Activated CD4-positive, alpha-beta T cell treated with anti-CD3 and anti-CD28 coated beads, Interleukin-2, amount 10 ng/mL, durations not matched to agents 24 days and 14 days (primary cell): ENCODE measurements at places on chromosomes 2 and 18. TPM values are rescaled to one million over a fixed set of nuclear protein-coding genes. Genes with fewer than 3 reads are reported as not detected.
A peak's percentile ranks its signal among the peaks of the same experiment; 100 is the strongest.

- no peak for DNase-seq
Measured at GRCh38 chr2:137980459-137980858, 16.2 kb downstream of the HNMT start.

DNA sequence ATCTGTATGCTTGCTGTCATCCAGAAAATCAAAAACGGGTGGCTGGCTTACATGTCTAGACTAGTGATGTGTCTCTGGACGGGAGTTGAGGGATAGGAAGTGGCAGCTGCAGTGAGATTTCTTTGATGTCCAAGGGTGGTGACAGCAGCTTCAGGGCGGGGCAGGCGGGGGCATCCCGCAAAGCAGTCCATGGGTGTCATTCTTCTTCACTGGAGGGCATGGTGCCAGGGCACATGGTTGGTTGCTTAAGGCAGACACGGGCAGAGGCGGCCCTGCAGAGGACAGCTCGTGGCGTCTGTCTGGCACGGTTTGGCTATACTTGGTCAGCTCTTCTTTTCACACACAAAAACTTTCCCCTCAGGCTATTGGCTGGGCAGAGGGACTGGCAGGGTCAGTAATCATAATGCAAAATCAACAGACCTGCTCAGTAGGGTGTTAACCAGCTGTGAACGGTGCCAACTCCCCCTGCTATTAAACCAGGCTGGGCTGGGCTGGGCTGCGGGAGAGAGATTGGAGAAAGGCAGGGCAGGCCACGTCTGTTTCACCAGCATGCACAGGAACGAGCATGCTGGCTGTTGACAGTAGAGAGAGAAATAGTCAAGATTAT is 63.7 kb downstream of the COL4A3 start:
- DNase-seq, result no peak

- no peak for DNase-seq
Measured at GRCh38 chr2:44548221-44549098, 186.7 kb downstream of the CAMKMT start.

DNA sequence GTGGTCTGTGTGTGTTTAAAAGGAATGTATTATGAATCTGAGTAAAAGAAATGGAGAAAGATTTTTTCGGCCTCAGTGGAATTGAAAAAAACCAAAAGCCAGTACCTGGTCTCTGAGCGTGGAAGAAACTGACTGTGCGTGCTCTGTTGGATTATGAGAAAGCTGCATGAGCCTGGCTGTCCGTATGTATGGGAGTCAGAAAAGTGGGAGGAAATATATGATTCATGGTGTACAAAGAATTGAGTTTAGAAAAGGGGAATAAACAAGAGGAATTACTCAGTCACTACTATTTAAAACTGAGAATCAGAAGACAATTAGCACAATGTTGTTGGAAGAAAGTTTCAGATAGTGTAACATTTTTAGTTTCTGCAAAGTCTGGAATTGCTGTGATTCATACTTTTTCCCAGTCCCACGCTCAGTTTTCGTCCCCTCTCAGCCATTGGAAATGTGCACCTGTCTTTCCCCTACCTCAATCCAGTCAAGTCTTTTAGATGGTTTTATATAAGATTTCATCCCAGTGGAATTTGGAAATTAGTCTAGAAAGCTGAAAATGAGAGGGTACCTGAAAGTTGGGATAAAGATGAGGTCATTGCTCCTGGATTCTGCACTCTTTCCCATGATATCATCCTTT is 66.4 kb upstream of the CHMP1B start:
- no peak for DNase-seq

GRCh38 chr2:39781697-39782096 is 2.6 kb upstream of the THUMPD2 start:
- DNase-seq, result no peak

GRCh38 chr2:128300151-128301020 is 18.3 kb downstream of the HS6ST1 start:
- no peak for DNase-seq

GRCh38 chr2:48253301-48253700 is 276.7 kb upstream of the STON1 start:
- no peak for DNase-seq

- DNase-seq, result no peak
Measured at GRCh38 chr2:182055993-182056392, 70.3 kb downstream of the PPP1R1C start.

GRCh38 chr18:75408554-75409506 is 18.7 kb downstream of the SMIM21 start:
- DNase-seq, result peak; percentile 59

GRCh38 chr18:60259052-60259681 is 113.4 kb downstream of the MC4R start:
- DNase-seq, result no peak

- no peak for DNase-seq
Measured at GRCh38 chr2:43041173-43041591, 185.2 kb downstream of the ZFP36L2 start.

DNA sequence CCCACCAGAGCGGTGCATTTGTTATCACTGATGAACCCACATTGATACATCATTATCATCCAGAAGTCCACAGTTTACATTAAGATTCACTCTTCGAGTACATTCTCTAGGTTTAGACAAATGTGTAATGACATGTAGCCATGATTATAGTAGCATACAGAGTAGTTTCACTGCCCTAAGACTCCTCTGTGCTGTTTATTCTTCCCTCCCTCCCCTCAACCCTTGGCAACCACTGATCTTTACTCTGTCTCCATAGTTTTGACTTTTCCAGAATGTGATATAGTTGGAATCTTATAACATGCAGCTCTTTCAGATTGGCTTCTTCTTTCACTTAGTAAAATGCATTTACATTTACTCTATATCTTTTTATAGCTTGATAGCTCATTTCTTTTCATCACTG is 31.2 kb upstream of the GREB1L start:
- no peak for DNase-seq

GRCh38 chr18:45334191-45334590 is 281.1 kb upstream of the SLC14A2 start:
- DNase-seq, result no peak

DNA sequence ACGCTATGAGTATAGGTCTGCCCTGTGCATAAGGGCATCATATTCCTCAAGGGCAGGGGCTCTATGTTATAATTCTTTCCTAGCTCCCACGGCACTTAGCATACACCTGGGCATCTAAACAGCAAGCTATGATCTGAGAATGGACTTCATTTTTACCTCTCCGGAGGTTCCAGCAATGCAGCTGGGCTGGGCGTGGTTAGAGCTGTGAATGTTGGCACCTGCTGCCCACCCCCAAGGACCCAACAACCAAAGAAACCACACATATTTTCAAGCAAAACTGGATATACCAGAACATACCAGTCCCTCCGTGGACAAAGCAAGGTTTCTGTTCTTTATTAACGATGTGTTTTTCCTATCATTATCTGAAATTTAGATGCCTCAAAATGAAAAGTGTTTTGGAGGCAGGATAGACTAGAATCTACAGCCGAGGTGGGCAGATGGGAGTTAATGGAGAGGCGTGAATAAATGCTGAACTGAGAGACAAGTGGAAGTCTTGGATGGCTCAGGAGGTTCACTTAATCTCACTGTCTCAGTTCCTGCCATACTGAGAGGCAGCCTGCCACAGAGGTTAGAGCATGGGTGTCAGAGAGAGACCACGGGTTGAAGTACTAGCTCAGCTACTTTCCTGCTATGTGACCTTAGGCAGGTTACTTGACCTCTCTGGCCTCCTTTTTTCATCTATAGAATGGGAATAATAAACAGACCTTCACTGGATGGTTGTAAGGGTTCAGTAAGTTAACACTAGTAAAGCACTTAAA is 186.6 kb upstream of the SMAD2 start:
- no peak for DNase-seq

- no peak for DNase-seq
Measured at GRCh38 chr2:78994789-78995188, 30.7 kb upstream of the REG3G start.

DNA sequence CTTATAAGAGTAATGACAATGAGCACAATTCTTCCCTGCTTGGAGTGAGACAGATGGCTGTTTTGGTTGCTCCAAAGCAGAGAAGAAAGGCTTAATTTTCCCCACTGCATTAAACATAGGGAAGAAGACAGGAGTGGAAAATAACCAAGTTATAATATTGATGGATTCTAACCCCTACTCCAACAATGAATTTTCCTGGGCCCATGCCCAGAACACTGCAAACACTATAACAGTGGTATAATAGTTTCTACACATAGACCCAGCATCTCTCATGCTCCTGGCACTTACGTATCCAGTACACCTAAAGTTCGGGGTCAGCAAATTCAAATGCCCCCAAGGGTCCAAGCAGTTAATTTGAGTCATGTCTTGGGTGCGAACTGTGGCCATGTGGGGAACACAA is 613.4 kb downstream of the PLCL1 start:
- no peak for DNase-seq

DNA sequence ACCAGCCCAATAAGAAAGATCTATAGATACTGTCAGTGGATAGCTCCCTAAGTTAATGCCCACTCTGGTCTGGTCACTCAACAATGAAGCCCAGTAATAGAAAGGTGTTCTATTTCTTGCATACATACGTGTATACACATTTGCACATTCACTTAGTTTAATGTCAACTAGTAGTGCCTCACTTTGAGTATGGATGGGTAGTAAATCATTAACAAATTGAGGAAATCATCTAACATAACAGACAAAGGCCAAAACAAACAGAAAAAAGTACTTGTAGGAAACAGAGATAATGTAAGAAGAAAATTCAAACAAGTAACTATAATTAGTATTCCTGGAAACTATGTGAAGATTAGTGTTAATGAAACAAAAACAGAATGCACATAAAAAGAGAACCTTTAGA is 13.3 kb upstream of the CCDC195 start:
- no peak for DNase-seq

DNA sequence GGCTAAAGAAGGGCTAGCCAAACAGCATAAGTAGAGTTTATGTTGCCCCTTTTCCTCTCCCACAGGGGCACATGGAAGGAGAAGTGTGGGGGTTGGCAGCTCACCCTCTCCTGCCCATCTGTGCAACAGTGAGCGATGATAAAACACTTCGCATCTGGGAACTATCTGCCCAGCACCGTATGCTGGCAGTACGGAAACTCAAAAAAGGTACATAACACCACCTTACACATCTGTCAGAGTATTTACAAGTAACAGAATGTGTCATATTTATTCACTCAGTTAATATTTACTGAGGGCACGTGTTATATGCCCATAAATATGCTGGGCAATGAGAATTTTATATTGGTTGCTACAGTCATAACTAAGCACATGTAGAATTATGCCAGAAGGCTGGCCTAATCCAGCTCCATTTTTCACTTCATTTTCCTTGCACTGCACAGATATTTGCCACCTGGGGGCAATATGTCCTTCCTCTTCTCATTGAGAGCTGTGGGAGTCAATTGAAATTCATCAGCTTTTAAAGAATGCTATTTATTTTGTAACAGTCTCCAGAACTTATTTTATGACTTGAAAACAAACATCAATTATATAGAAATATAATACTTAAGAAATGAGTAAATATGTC is 150.6 kb downstream of the RTN4 start:
- no peak for DNase-seq

- DNase-seq, result no peak
Measured at GRCh38 chr2:140880573-140880972, 1250.2 kb downstream of the LRP1B start.

GRCh38 chr18:49648811-49649210 is 87.0 kb downstream of the LIPG start:
- no peak for DNase-seq

DNA sequence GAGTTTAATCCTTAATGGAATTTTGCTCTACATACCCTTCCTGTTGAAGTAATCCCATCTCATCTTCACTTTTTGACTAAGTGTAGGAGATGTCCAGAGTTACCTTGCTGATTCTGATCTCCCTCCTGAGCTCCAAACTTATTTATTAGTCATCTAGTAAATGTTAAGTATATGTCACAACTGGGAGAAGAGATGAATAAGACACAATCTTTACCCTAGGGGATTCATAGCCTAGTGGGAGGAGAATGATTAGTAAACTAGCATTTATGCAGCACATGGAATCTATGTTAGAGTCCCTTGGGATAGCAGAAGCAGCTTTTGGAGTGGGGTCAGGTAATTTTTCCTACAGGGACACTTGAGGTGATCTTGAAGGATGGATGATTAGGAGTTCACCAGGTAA is 20.7 kb downstream of the ACVR2A start:
- DNase-seq, result no peak

- DNase-seq, result no peak
Measured at GRCh38 chr2:127233710-127234109, 13.6 kb upstream of the CYP27C1 start.

GRCh38 chr2:70668432-70668831 is 99.6 kb downstream of the ADD2 start:
- no peak for DNase-seq

- DNase-seq, result no peak
Measured at GRCh38 chr18:39622431-39622830, 2056.8 kb upstream of the CELF4 start.

The C2orf92 gene
- 16.8 and 16.9 TPM in 2 replicates for total RNA-seq

The SLC19A3 gene
- total RNA-seq, result not detected in 2 replicates

The RAB27B gene
- total RNA-seq, result 0.33 and 0.45 TPM in 2 replicates

The MC2R gene
- total RNA-seq, result not detected in 2 replicates

The GPR35 gene
- 7.1 and 8.7 TPM in 2 replicates for total RNA-seq

The LBX2 gene
- total RNA-seq, result 0.36 and 0.40 TPM in 2 replicates
